Astrocyte of the cerebellum (primary cell): ENCODE measurements at places on chromosomes 7 and 10.

DNA sequence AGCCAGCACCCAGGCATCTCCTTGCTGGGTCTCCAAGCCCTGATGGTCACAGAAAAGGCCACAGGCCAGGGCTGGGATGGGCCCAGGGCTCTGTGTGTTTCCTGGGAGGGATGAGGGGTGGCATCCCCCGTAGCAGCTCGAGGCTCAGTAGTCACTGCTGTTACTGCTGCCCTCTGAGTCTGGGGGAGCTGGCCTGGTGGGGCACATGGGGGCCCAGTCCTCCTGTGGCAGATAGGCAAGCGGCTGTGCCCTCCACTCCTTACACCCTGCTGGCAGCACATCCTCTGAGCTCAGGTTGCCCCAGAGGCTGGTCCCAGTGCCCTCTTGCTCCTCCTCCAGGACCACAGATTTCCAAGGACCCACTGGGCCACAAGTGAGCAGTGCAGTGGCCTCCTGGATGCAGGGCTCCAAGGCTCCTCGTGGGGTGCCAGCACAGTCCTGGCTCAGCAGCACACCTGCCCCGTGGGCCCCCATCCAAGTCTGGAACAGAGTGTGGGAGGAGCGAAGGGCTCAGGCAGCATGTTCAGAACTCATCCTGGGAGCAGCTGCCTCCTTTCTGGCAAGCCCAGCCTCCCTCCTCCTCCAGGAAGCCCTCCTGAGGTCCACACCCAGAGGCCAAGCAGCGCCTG is 31.5 kb upstream of the TUBB8 start:
- no peak for DNase-seq

- DNase-seq = no peak
Measured at GRCh38 chr7:144982133-144982532, 146.3 kb upstream of the TPK1 start.

GRCh38 chr10:31929261-31930022 is 811 bp upstream of the ARHGAP12 start:
- DNase-seq = no peak

GRCh38 chr7:116740755-116741462 is 68.9 kb downstream of the MET start:
- no peak for DNase-seq

- DNase-seq = no peak
Measured at GRCh38 chr7:19620470-19620869, 88.4 kb downstream of the POLR1F start.
